ENCODE measurements at places on chromosomes 13 and 19.

DNA sequence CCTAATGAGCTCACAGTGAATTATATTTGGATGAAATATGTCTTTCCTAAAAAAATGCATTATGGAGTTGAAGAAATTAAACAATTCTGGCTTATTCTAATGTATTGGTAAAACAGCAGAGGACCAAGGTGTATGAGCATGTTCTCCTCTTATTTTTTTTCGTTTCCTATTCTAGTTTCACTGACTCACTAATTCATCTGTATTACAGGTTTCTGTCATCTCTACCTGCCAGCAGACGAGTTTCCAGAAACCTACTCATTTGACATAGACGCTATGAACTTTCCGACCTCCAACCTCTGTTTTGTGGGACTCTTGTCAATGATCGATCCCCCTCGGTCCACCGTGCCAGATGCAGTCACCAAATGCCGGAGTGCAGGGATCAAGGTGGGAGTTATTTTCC is 20.3 kb downstream of the ATP12A start:
- DNase-seq, result no peak

DNA sequence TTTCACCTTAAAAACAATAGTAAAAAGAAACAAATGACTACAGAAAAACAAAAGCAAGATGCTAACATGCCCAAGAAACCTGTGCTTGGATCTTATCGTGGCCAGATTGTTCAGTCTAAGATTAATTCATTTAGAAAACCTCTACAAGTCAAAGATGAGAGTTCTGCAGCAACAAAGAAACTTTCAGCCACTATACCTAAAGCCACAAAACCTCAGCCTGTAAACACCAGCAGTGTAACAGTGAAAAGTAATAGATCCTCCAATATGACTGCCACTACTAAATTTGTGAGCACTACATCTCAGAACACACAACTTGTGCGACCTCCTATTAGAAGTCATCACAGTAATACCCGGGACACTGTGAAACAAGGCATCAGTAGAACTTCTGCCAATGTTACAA is 6.0 kb downstream of the CKAP2 start:
- no peak for DNase-seq

DNA sequence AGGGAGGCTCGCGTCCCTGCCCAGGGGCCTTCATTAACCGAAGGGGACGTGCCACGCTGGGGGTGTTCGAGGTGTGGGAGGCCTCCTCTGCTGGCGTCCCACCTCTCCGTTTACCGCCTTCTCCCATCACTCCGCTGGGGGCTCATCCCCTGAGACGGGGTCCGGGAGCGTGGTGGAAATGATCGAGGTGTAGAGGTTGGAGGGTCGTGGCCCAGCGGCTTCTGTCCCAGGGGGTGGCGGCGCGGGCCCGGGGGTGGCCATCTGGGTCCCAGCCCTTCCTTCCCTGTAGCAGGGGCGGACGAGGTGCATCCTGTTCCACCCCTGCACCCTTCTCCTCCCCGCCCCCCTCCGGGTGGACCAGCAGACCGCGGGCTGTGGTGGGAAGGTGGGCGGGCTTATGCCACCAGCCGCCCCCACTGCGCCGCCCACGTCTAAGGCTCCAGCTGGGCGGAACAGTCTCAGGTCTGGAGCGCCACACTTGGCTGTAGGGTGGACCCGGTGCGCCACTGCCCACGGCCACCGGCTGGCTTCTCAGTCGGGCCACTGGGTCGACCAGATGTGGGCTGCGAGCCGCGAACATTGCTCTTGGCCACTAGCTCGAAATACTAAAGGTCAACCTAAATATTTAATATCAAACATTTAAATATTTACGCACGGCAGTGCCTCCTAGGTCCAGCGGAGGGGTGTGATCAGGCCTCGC is 69.5 kb downstream of the ZNF723 start:
- no peak for DNase-seq

GRCh38 chr13:67004511-67004910 is 225.6 kb downstream of the PCDH9 start:
- no peak for DNase-seq

DNA sequence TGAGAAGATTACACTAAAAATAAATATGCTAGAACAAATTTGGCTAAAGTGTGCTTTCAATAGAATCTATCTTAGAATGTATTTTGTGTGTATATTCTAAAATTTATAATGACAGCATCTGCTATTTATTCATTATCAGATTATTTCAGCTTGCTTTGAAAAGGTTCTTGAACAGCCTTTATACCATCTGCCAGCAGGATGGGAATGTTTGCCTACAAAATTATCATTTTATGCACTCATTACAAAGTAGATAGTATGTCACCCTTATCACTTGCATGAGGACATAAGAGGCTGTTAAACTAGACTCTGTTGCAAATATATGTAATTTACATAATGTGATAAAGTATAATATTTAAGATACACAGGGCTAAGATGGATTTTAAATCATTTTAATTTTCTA is 1286.9 kb upstream of the PCDH20 start:
- no peak for DNase-seq

GRCh38 chr19:45166723-45167252 is 6.0 kb upstream of the NKPD1 start:
- no peak for DNase-seq

DNA sequence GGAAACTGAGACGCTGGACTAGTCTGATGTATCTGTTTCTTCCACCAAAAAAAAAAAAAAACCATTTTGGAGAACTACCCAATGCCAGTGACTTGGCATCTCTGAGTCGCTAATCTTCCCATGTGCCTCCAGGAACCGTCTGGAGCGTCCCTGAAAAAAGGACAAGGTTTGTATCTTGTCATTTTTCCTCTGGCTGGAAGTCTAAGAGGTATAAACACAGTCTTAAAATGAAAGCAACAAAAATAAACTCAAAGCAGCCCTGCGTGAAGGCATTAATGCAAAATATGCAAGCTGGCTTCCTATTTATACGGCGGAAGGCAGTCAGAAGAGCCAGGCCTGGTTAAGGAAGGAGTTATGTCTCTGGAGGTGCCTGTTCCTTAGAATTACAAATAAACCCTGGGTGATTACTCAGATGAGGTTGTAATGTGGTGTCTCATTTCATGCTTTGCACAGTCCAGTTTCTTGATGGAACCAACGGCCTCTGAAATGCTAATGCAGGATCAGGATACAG is 20.3 kb downstream of the ACTN4 start:
- no peak for DNase-seq

- no peak for DNase-seq
These were observed 2.9 kb downstream of the HTR2A start for GRCh38 chr13:46893798-46894560.

DNA sequence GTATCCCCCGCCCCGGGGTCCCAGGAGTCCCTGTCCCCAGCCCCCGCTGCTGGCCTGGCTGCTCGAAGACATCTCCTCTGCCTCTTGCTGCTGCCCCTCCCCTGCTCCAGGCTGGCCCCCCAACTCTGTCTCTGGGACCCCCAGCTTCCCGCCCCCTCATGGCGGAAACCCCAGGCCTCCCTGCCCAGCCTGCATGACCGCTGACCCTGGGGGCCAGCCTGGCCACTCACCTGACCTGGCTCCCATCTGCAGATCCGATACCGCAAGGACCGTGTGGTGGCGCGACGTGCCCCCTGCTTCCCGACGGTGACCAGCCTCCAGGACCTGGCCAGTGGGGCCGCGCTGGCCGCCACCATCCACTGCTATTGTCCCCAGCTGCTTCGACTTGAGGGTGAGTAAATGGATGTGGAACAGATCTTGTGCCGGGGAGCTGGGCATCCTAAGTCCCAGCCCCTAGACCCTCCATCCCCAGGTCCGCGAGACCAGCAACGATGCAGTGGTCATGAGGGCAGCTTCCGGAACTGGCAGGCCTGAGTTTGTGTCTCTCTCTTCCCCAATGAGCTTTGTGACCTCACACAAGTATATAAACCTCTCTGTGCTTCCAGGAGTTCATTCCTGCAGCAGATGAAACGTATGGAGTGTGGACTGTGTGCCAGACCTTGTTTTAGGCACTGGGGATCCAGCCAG is 12.4 kb downstream of the CAMSAP3 start:
- no peak for DNase-seq

GRCh38 chr19:41431426-41432386 is 4.5 kb upstream of the B3GNT8 start:
- no peak for DNase-seq

DNA sequence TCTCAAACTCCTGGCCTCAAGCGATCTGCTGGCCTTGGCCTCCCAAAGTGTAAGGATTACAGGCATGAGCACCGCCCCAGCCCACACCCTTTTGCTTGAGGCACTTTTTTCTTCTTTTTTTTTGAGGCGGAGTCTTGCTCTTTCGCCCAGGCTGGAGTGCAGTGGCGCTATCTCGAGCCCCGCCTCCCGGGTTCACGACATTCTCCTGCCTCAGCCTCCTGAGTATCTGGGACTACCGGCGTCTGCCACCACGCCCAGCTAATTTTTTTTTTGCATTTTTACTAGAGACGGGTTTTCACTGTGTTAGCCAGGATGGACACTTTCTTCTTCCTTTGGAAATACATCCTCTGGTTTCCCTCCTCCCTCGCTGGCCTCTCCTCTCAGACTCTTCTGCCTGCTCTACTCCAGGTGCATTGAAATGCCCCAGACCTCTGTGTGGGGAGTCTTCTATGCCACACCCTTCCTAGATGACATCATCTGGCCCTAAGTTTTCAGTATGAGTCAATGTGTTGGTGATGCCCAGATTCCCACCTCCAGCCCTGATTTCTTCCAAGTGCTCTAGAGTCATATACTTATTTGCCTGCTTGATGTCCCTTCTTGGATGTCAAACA is 20.7 kb upstream of the TPT1 start:
- no peak for DNase-seq

DNA sequence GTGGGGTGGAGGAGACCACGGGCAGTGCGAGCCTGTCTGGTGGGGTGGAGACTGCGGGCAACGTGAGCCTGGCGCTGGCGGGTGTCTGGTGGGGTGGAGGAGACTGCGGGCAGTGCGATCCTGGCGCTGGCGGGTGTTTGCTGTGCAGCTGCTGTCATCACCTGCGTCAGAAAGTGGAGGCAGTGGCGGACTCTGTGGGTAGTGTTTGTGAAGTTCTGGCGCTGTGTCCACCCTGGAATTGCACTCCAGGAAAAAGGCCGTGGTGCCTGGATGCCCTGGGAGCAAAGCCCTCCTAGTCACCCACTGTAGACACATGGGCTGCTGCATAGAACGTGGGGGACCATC is 6.2 kb downstream of the TEX29 start:
- no peak for DNase-seq

GRCh38 chr13:34201050-34201913 is 383.3 kb downstream of the RFC3 start:
- DNase-seq, result peak; percentile 64

DNA sequence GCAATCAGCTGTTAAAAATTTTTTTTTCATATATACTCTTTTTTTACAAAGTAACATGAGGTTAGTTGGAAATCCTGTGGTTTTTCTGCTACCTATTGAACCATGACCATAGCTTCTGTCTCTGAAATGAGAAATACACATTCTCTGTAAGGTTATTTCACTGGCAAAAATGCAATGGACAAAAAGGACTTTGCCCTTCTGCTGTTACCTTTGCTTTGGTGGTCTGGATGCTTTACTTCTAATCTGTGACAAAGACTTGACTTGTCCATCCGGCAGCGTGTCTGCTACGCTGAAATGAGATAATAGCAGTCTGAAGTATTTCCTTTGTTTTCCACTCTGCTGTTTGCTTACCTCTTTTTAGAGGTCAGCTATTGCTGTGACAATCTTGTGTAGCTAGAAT is 412.8 kb downstream of the SLITRK6 start:
- no peak for DNase-seq

DNA sequence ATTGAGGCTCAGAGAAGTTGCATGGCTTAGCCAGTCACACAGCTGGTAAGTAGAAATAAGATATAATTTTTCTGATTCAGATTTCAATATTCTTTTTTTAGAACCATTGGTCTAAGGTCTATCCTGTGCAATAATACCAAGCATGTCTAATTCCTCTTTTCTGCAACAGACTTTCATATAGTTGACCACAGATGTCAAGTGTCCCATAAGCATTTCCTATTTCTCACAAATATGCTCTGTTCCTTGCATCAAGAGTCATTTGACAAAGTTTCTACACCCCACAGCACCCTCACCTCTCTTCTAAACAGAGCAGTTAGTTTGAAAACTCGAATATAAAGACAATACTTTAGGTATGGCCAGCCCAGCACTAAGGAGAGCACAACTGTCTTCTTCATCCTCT is 26.8 kb upstream of the SACS start:
- no peak for DNase-seq

DNA sequence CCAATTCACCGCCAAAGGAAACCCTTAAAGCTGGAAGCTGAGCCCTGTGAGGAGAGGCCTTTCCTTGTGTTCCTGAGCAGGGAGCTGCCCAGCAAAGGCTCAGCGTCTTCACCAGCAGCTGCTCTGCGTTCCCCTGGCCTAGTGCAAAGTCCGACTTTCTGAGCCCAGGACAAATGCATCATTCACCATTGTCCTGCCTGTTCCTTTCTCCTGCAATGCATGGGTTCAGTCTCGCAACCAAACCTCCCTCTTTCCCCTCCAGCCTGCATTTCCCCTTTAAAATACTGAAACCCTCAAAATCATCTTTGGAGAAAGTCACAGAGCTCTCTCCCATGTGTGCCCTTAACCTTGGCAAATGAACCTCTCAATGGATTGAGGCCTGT is 12.9 kb upstream of the TMEM255B start:
- no peak for DNase-seq

- no peak for DNase-seq
These were observed 1.8 kb downstream of the CPB2 start for GRCh38 chr13:46103037-46103436.

DNA sequence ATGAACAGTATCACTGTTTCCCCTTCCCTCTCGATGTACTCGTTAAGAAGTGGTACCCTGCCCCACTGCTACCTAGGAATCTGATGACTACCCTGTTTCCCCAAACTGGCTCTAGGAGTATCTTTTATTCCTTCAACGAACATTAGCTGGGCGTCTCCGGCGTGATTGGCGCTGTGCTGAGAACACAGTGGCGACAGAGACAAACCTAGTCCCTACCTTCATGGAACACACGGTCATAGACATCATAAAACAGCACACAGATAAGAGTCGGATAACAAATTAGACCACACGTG is 730 bp downstream of the SYMPK start:
- DNase-seq, result no peak

DNA sequence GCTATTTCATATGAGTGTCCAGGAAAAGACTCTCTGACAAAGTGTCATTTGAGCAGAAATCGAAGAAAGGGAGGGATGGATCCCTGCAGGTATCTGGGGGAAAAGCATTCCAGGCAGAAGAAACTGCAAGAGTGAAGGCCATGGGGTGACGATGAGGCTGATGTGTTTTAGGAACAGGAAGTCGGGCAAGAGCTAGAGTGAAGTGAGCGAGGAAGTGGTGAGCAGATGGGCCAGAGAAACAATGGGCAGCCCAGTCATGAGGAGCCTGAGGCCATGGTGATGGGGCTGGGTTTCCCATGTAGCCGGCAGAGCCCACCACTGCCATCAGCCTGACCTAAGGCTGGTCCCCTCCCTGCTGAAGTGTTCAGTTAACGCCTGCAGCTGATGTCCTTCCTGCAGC is 150.2 kb downstream of the TNFSF13B start:
- no peak for DNase-seq

GRCh38 chr19:6588508-6589345 is 2.2 kb downstream of the CD70 start:
- no peak for DNase-seq

- no peak for DNase-seq
These were observed 915 bp downstream of the SHC2 start for GRCh38 chr19:459724-460511.
